ENCODE measurements at places on chromosomes 3 and 15.

- no peak for DNase-seq
These were observed 65.0 kb downstream of the MYO5A start for GRCh38 chr15:52463638-52464037.

DNA sequence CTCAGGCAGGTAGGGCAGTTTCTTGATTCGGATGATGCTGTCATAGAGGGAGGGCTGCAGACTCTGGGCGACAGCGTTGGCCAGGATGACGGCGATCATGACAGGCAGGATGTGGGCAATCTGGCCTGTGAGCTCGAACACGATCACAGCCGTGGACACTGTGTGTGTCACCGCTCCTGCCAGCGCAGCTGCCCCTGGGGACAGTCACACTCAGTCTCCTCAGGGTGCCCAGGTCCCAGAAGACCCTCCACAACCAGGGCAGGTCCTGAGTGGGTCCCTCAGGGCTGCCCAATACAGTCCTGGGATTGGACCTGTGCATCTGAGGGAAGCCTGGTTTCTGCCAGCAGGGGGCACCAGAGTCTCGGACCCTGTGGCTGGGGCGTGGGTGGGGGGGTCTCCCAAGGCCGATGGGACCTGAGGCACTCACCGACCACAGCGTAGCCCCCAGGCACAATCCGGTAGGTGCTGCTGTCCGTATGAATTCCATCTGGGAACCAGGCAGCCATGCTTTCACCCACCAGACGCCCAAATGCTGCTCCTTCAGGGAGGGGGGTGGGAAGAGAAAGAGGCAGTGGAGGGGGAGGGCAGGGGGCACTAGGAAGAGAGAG, 7.2 kb downstream of the CLCN2 start:
- peak; percentile 51 for DNase-seq

GRCh38 chr3:137468446-137468845, 295.7 kb upstream of the SOX14 start:
- peak; percentile 4 for DNase-seq

- no peak for DNase-seq
These were observed 44.4 kb downstream of the MFN1 start for GRCh38 chr3:179391906-179392305.

DNA sequence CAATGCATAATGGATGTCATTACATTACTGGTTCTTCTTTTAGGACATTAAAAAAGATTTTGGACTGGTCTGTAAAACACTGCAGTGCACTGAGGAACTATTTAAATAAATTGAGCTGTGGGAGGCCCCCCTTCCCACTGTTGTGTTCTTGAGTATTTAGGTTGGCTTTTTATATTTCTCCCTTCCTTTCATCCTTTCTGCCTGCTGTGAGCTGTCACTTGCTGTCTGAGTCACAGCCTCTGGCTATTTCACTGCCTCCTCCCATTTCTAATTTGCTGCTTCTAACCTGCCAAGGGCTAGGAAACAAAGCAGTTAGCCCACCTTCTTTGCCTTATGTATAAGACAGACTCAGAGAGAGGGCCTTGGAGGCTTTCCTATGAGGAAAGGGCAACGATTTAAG, 89.0 kb upstream of the FNDC3B start:
- no peak for DNase-seq

DNA sequence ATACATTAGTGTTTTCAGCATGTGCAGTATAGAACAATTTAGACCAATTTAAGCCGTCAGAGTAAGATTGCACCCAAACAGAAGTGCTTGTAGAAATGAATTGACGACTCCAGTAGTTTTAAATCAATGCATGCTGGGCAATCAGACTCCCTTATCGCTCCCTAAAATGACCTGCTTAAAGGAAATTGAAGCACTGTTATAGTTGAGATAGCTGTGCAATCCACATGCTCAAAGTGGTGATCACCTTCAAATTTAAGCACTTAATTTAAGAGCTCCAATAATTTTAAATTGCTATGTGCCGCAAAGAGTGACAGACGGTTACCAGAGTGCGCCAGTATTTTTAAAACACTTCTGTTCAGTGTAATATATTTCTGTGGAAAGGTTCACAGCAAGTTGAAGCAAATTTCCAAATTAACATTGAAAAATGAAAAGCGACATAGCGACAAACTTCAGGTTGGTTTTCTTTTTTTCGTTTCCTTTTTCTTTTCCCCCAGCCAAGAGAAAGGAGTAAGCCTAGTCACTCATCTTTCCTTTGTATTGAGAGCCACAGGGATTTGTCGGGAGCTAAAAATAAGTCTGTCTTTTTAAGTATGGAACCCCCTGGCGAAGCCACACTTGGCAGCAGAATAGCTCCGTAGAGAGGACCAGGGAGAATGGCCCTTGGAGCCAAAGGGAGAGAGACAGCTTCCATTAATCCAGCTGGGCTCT, 436.4 kb upstream of the RBMS3 start:
- no peak for DNase-seq

GRCh38 chr15:48940508-48940907, 23.2 kb downstream of the SHC4 start:
- DNase-seq = no peak

GRCh38 chr15:70815604-70816003, 38.4 kb downstream of the LARP6 start:
- peak; percentile 25 for DNase-seq

GRCh38 chr3:104438706-104439105, 928.0 kb upstream of the ALCAM start:
- peak; percentile 25 for DNase-seq

GRCh38 chr3:184338511-184338945, 1.1 kb downstream of the FAM131A start:
- DNase-seq = peak; percentile 92

DNA sequence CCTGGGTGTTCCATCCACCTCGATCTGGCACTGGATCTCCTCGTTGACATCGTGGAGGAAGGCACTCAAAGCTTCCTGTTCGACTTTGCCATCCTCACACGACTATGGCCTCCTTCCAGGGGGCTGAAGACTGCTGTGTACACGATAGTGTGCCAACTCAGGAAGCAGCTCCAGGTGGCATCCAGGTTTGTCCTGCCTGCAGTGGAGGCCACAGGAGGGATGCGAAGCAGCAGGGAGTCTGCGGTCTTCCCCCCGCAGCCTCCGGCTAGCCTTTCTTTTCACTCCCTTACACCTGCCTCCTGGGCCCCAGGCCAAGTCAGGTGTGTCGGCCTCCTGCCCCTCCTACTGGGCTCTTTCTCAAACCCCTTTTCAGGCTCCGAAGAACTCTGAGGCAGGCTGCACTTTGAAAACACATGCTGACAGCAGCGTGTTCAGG, 32.2 kb downstream of the SYNM start:
- DNase-seq = no peak

DNA sequence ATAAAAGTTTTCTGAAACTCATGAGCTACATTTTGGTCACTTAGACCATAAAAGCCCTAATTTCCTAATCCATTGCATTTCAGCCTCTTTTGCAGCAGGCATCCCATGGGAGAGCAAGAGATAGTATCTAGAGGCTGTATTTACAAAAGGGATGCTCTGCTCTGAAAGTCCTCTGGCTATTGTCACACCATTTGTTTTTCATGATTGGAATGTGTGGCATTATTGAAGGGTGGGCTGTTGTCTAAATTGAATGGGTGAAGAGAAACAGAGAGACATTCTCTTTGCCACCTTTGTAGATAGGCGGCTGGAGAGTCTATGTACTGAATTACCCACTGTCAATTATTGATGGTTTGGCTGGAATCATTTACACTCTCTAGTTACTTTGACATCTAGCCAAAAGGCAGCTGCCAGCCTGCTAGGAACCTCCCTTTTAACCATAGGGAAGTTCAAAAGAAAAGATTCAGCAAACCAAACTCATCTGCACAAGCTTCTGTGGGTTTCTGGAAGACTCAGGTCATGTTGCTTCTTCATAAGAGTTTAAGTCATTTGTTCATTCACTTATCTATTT, 89.8 kb upstream of the RARB start:
- no peak for DNase-seq

DNA sequence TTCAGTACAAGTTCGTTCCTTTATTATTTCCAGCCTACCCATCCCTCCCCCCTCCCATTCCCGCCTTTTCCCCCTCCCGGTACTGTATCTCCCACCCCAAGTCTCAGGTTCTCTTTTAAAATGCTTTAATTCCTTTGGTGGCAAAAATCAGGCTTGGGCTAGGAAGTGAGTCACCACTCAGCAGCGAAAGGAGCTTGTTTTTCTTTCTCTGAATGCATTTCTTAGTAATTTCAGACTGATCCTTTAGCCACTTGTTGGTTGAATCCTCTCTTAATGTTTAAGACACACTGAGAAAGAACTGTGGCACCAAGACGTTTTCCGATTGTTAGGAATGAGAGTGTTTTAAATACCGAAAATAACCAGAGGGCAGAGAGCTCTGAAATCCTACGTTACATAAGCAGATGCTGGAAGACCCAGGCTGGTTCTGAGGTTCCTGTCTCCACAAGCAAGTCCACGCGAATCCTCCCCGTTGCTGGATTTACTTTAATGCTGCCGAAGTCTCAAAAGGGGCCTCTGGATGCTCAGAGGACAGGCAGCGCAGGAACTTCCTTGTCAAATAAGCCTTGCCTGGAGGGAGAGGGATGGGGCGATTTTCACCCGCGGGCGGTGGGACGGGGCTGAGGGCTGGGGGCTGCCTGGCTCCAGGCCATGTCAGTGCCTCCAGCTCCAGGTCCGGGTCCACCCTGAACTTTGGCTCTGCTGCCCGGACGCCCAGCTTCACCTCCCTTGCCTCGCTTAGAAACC, 854 bp upstream of the COL8A1 start:
- peak; percentile 54 for DNase-seq

DNA sequence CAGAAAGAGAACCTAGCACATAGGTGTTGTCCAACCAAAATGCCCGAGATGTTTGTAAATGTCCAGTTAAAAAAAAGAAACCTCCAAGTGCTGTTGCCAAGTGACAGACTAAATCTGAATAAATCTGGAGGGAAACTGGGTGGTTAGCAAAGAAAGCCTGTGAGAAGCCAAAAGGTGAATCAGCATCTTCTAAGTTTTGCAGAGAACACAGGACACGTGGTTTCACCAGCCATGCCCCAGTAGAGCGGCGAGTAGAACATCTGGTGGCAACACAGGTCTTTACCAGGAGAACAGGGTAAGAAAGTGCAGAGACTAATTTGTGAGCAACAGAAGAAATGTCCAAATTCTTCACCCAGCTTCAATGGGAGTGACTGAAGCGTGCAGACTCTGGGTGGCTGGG, 986.0 kb downstream of the ROBO2 start:
- DNase-seq = no peak

- DNase-seq = no peak
These were observed 307.4 kb upstream of the RARB start for GRCh38 chr3:25120665-25121064.

DNA sequence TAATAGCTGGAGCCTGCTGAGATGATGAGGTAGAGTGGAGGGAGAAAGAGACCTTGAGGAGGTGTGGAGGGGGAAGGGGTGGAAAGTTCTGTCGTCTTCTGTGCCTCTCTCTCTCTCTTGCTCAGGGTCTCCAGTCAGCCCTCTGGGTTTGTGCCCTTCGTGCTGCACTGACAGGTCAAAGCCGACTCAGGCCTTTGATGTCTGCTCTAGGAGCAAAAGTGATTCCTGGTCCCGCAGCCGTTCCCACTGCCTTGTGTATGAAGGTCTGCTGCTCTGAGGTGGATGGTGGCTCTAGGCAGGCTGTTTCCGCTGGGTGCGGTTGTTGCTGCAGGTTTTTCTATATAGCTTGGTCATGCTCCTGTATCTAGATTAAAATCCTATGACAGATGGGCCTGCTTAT, 89.4 kb downstream of the IGF1R start:
- no peak for DNase-seq

DNA sequence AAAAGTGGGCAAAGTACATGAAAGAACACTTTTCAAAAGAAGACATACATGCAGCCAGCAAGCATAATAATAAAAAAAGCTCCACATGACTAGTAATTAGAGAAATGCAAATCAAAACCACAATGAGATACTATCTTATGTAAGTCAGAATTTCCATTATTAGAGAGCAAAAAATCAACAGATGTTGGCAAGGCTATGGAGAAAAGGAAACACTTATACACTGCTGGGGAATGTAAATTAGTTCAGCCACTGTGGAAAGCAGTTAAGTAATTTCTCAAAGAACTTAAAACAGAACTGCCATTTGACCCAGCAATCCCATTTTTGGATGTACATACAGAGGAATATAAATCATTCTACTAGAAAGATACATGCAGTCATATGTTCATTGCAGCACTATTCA, 360.7 kb downstream of the NSUN3 start:
- DNase-seq = no peak

GRCh38 chr3:43523454-43524053, 98.3 kb downstream of the ANO10 start:
- DNase-seq = no peak

DNA sequence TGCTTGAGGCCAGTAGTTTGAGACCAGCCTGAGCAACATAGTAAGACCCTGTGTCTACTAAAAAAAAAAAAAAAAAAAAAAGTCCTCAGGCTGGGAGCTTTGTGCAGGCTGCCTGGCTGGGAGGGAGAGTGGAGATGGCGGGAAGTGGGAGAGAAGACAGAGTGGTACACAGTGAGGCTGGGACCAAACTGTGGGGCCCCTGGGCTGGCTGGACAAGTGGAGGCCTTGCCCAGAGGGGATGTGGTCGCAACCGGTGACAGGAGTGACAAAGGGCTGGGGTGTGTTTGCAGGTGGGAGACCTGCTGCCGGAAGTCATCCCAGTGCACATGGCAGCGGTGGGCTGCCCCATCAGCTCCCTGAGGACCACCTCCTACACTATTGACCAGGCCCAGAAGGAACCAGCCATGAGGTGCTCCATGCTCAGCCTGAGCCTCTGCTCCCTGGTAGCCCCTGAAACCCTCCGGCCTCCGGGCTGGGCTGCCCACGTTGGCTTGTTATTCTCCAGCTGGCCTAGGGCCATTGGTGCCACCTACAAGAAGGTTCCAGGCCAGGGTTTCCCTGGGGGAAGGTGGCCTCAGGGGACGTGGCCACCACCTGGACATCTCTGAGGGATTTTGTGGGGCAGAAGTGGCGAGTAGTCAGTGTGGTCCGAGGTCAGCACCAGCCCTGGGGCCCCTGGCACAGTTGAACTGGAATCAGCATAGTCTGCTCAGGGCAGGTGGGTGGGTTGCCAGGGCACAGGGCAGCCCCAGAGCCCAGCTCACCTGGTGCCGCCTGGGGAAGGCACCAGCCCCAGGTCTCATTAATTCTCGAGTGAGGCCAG, 22.7 kb downstream of the ACAA1 start:
- no peak for DNase-seq

DNA sequence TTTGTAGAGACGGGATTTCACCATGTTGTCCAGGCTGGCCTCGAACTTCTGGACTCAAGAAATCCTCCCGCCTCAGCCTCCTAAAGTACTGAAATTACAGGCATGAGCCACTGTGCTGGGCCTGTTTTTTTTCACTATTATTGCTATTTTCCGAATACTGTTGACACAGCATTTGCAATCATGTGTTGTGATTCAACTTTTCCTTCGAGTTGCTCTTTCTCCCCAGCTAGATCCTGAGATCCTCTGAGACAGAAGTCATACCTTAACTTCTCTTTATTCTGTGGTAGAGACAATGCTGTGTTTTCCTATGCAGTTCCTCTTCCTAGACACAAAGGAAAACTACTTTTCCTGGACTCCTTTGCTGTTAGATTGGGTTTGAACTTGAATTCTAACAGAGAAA, 46.4 kb upstream of the USP3 start:
- no peak for DNase-seq

GRCh38 chr15:33242165-33242564, 47.7 kb upstream of the FMN1 start:
- DNase-seq = peak; percentile 51

All from tongue (tissue), 3 donors.